Hematopoietic multipotent progenitor cell treated with erythropoietin and hydrocortisone succinate and interleukin-3 and kit ligand, for 4 days (in vitro differentiated cells): ENCODE measurements at places on chromosomes 3 and 15.
A peak's percentile ranks its signal among the peaks of the same experiment; 100 is the strongest.

DNA sequence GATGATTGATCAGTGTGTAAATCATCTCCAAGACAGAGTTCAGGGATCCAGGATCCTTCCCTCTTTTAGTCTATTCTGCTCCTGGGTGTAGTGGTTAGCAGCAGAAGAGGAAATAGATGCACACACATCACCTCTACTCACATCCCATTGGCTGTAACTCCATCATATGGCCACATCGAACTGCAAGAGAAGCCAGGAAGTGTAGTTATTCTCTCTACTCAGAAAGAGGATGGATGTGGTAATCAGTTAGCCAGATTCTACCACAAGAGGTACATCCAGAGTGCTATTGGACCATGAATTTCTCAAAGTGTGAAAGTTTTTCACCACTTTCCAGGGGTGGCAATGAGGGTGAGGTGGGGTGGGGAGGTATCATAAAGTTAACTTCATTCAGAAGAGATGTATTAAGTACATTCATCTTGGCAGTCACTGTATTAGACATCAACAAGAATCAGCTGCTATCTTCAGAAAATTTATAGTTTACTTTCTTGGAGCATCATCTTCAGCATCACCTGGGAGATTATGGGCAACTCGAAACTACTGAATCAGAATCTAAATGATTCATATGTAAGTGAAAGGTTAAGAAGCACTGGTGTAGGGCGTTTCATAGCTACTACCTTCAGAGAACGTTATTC lies 60.6 kb upstream of the GAP43 start:
- DNase-seq, result no peak

GRCh38 chr3:32392536-32393302 lies 1.1 kb downstream of the CMTM7 start:
- peak; percentile 61 for DNase-seq

DNA sequence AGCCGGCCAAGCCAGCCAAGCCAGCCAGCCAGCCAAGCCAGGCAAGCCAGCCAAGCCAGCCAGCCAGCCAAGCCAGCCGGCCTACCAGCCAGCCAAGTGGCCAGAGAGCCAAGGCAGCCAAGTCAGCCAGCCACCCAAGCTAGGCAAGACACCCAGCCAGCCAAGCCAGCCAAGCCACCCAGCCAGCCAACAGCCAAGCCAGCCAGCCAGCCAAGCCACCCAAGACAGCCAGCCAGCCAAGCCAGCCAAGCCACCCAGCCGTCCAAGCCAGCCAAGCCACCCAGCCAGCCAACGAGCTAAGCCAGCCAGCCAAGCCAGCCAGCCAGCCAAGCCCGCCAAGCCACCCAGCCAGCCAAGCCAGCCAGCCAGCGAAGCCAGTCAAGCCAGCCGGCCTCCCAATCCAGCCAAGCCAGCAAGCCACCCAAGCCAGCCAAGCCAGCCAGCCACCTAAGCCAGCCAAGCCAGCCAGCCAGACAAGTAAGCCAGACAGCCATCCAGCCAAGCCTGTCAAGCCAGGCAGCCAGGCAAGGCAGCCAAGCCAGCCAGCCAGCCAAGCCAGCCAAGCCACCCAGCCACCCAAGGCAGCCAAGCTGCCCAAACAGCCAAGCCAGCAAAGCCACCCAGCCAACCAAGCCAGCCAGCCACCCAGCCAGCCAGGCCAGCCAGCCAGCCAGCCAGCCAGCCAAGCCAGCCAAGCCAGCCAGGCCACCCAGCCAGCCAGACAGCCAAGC lies 200.5 kb downstream of the GOLGA6L6 start:
- DNase-seq, result no peak

- DNase-seq, result no peak
Measured at GRCh38 chr3:52171514-52172261, 17.5 kb upstream of the POC1A start.

DNA sequence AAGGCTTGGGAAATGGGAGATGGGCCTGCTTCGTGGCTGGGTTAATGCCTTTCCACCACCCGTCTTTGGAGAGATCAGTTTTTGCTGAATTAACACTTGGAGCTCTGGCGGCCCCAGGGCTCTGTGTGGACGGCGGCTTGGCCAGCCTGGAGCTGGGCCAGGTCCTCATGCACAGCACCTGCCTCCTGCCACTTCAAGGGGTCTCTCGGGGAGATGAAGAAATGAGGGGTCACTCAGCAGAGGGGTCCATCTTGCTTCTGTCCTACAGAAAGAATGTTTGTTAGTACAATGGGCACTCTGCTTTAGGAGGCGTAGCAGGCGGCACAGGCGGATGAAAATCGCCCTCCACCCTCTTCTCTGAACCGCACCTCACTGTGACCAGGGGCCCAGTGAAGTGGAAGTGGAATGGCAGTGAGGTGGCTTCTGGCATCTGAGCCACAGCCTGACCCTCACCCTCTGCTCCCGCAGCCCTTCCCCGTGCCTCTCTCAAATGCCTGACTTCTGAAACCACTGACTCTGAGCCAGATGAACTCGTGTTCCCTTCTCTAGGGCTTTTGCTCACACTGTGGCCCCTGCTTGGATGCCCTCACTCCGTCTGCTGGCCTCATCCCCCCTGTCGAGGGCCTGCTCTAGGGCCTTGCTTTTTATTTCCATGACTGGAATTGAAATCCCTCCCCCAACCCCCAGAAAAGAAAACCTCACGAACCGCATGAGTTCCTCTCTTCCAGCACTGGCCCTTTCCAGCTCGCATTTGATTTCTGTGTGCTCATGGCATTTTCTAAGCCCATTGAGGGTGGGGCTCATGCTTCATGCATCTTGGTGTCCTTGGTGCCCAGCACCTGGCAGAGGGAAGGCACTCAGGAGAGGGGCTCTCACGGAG lies 42.2 kb downstream of the CHDH start:
- no peak for DNase-seq

DNA sequence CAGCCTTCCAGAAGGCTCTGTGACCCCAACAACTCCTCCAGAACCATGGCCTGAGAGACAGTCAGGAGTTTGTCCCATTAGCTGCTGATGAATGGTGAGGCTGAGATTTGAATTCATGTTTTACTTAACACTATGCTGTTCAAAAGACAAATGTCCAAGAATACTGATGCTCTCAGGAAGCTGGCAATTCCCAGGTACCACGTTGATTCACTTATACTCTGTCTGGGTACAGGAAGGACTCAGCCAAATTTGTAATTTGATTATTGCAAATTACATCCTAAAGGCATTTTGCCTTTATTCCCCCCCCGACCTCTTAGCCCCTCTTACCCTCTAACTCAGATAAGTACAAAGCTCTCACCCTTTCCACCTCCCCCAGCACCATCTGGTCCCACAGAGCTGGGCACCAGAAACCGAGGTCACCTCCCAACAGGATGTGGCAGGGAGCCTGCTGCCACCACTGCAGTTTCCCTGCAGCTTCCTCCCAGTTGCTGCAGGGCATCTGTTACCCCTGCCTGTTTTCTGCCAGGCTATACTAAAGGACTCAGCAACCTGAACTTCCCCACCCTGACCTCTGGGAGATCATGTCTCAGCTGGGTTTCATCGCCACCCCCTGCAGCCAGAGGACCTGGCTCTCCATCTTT lies 33.6 kb downstream of the EAF1 start:
- peak; percentile 82 for DNase-seq

DNA sequence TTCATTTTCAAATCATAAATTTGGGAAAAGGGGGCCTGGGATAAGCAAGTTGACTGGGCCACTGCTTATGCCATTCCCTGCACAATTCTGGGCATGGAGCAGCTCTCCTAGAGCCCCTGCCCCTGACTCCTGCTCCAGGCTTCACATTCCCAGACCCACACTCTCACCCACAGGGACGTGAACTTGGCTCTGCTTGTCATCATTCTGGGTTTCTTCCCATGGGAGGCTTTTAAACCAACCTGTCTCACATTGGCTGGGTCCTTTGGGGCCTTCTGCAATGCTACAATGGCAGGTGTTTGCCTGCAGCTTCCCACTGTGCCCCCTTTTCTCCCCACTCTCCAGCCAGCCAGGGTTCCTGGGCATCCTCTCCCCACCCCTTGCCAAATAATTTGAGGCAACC lies 49.1 kb downstream of the CYP19A1 start:
- no peak for DNase-seq

DNA sequence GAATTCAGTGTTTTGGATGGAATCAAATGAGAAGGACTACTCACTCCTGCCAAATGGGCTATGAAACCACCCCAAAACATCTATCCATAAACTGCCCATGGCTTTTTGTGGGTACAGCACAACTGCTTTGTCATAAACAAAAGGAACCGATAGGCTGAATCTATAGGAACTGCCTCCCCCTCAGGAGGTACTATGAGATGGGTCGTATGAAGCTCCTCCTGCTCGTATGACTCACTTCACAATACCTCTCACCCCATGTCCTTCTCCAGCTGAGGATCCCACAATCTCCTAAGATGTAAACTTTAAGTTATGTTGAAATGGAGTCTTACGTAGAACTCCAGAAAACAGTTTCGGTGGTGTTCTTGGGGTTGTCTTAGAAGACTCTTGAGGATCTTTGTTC lies 129.9 kb upstream of the SAMMSON start:
- no peak for DNase-seq

DNA sequence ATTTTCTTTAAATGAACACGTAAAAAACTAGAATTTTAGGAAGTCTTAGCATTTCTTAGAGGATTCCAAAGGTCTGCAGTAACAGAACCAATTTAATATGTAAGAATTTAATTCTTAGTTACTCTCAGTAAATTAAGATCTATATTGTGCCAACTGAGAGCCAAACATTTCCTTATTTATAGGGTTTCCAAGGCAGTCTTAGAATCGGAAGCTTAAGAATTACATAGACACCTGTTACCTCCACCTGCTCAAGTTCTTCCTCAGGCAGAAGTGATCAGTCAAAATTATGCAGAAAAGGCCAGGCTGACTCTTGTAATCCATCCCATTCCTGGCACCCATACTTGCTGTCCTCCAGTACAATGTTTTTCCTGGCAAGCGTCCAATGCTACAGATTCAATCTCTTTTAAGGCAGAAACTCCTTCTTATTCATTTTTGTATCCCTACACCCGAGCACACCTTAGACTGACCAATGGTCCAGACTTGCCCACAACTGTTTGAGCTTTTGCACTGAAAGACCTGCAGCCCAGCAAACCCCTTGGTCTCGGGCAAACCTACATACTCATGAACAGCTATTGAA lies 64.3 kb downstream of the NCEH1 start:
- DNase-seq, result no peak
